ENCODE measurements at places on chromosomes 5 and 9. TPM values are rescaled to one million over a fixed set of nuclear protein-coding genes. Genes with fewer than 3 reads are reported as not detected.

DNA sequence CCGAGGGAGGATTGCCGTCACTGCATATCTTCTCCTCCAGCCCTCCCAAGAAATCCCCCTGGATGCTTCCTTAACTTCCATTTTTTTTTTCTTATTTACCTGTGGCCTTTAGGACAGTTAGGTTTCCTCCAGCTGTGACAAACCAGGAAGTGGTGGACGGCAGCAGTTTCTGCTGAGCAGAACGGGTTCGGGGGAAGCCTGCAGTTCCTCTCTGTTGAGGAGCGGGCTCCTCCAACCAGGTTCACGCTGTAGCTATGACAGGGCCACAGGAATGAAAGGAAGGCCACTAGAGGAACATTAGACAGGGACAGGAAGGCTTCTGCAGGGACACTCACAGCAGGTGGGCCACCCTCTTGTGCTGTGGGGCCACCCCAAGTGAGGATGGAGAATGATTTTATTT, 76.7 kb upstream of the SYK start:
- no peak for DNase-seq

The PRLR gene
- not detected for total RNA-seq

DNA sequence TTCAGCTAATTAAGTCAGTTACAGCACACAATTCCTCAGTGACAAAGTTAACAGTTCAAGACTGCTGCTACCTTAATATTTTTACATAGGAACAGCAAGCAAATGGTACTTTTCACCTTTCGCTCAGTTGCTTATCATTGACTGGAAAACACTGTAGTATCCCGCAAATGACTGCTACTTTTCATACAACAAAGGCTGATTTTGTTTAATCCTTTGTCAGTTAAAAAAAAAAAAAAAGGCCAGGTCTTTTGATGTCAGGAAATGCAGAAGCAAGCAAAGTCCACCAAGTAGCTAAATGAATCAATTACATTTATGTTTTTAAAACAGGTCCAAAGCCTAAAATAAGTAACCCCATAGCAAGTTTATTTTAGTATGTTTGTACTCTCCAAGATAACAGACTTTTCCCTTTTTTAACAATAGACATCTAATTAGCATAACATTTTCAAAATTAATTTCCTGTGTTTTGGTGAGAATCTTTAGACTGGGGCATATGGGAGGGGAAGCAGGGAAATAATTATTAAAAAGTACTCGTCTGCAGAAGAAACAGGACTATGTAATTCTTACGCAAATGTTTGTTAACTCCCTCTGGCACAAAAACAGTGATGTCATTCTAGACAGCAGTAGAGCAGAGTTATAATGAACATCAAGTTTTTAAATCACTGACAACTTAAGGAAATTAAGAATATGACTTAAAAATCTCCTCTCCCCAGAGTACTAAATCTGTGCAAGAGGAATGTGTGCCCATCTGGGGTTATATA, 9.6 kb downstream of the PFDN1 start:
- no peak for DNase-seq

The WWC1 gene
- total RNA-seq = 0.22 TPM

DNA sequence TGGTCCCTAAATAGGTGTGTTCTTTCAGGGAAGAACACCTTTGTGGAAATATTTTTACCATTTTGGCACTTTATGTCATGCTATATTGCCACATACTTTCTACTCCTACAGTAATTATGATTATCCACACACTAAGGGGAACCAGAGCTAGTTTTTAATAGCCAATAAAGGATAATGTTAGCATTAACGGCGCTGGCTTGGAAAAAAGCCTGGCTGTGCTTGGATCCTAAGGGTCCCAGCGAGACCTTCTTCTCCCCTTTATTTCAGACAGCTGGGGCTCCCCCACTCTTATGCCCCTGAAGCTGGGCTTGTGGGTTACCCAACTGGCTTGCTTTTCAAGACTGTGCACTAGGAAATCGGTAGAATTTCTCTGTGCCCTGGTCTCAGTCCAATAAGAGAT, 158.5 kb upstream of the NFIL3 start:
- no peak for DNase-seq

GRCh38 chr9:131126059-131126426, 657 bp downstream of the NUP214 start:
- DNase-seq = no peak

The WDR38 gene
- not detected for total RNA-seq

The GMCL2 gene
- total RNA-seq = not detected

DNA sequence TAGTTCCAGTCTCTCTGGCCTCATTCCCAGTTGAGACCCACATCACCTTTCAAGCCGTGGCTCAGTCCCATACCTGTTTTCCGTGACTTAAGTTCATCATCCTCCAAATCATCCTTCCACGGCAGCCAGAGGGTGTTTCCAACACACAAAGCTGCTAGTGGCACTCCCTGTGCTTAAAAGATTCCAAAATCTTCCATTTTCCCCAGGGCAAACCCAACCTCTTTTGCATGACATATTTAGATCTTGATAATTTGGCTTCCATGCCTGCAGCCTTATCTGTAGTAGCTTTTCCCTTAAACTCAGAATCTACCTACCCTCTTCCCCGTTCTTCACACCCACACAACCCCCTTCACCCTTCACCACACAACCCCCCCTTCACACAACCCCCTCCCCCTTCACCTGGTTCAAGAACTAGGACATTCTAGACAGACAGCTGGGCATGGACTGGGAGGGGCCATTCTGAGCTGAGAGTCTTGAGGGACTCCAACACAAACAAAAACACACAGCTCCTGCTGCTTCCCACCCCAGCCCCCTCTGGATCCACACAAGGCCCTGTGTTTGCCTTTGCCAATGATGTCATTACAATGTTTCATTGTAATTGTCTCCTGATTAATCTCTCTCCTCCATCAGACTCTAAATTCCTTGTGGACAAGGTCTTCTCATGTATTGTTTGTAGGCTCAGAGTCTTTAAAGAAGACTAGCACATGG, 268.2 kb downstream of the SH3GL2 start:
- no peak for DNase-seq

- no peak for DNase-seq
Measured at GRCh38 chr5:138054847-138055558, 22.1 kb upstream of the FAM13B start.

GRCh38 chr5:76720988-76721569, 5.2 kb downstream of the F2R start:
- no peak for DNase-seq

The GTF2H2 gene
- 26.9 TPM for total RNA-seq

The SNCB gene
- total RNA-seq = 0.28 TPM

DNA sequence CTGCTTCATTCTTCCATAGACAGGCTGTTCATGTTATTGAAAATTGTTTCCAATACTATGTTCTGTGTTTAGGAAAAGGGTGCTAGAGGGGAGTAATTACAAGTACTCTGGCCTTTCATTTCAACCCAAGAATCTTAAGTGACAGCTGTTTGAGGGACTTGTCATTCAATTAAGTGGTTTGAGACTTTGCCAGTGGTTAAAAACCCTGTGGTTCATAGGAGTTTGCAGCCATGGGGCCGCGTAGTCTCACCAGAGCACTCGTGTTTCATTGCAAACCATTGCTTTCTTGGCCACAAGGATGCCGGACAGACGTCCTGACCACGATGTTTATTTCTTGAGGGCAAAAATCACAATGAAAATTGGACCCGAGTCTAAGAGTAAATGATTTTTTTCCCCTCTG, 248.8 kb downstream of the NNT start:
- no peak for DNase-seq

GRCh38 chr5:167864801-167865200, 426.6 kb upstream of the WWC1 start:
- no peak for DNase-seq

- DNase-seq = no peak
Measured at GRCh38 chr5:39943811-39944210, 519.0 kb upstream of the DAB2 start.

The F2RL2 gene
- not detected for total RNA-seq

The SCGB3A2 gene
- not detected for total RNA-seq

- DNase-seq = no peak
Measured at GRCh38 chr5:34415559-34416198, 240.4 kb upstream of the RAI14 start.

- DNase-seq = no peak
Measured at GRCh38 chr9:107237873-107238272, 45.2 kb upstream of the RAD23B start.

The AKNA gene
- total RNA-seq = 482 TPM

DNA sequence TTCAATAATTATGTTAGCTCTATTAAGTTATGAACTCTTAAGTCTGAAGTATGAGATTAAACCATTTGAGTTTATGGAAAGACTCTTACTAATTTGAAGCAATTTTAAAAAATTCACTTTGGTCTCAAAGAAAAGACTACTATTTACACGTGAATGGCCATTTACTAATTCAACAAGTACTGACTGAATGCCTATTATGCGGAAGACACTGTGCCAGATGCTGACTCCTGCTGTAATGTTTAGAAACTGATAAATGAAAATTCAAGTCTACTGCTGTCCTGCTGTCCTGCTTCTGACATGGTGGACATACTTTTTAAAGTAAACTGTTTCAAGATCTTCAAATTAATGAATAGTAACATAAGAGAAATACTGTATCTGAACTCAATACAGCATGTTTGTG, 116.2 kb downstream of the MPDZ start:
- DNase-seq = no peak

DNA sequence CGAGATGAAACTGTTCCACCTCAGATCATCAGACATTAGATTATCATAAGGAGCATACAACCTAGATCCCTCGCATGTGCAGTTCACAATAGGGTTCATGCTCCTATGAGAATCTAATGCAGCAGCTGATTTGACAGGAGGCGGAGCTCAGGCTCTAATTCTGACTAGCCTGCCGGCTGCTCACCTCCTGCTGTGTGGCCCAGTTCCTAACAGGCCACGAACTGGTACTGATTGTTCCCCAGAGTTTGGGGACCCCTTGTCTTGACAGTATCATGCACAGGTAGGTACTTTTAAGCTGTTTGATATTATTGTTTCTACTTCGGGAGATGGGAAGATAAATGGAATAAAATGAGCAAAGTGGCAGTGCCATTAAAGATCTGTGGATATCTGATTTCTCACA, 66.9 kb downstream of the ZCCHC7 start:
- DNase-seq = no peak

DNA sequence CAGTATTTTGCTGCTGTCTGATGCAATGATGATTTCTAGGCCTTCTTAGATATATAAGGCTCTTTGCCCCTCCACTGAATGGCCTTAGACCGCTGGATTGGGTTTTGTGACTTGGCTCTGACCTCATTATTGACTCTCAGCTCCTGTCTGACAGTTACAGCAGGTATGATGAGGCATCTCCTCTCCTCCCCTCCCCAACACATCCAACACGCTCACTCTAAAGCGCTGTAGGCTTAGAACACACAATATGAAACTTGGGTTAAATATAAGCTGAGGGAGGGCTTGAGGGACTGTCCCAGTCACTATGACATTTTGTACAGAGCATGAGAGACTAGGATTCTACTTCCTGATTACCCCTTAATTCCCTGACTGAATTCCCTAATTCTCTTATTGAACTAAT, 18.8 kb upstream of the CER1 start:
- no peak for DNase-seq

DNA sequence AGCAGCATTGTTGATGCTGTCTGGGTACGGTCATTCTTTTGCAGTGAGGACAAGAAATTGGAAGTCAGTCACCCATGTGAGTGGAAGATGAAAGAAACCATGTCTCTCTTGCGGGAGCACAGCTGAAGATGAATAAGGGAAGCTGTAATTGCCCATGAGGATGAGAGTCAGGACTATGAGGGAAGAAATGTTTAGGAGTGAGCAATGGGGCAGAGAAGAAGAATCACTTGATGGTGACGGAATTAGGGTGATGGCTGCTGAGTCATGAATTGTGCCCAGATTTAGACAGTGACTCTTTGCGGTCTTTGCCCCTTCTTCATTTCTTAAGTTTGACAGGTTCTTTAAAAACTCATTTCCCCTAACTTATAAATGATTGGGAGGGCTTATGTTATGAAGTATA, 183.3 kb downstream of the MAST4 start:
- no peak for DNase-seq

GRCh38 chr5:18882154-18882553, 1105.8 kb downstream of the CDH18 start:
- DNase-seq = no peak

DNA sequence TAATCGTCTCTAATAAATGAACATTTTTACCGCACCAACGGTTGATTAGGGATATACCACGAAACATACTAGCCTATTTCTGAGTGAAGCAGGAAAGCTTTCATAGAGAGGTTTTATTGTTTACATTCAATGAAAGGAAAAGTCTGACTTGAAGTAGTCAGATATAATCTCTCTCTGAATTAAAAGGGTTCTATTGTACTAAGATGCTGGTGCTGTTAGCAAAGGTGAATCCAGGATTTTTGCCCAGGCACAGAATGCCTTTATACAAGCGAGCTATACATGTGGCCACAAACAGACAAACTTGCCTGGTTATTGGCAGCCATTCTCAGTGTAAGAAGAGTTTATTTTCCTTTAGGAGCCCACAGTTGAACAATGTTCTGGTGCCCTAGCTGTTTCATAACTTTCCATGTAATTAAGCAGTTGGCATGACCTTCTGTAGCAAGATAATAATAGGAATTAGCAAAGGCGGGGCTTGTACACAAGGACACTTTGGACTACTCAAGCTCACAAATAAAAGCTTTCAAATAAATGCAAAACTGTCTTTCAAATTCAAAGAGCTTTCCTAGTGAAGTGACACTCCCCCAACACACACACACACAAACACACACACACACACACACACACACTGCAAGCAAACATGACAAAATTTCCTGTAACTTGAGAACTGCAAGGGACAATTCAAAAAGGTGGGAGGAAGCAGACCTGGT, 198.7 kb upstream of the MAP3K1 start:
- DNase-seq = no peak

- no peak for DNase-seq
Measured at GRCh38 chr9:103707181-103707580, 386.9 kb upstream of the SMC2 start.

The ADAMTS16 gene
- not detected for total RNA-seq

- peak; percentile 75 for DNase-seq
Measured at GRCh38 chr5:170302653-170303501, 5.3 kb upstream of the LCP2 start.

GRCh38 chr5:55530669-55531068, 4.1 kb downstream of the PLPP1 start:
- DNase-seq = no peak

The CCDC192 gene
- not detected for total RNA-seq

The NPDC1 gene
- total RNA-seq = 27.0 TPM

DNA sequence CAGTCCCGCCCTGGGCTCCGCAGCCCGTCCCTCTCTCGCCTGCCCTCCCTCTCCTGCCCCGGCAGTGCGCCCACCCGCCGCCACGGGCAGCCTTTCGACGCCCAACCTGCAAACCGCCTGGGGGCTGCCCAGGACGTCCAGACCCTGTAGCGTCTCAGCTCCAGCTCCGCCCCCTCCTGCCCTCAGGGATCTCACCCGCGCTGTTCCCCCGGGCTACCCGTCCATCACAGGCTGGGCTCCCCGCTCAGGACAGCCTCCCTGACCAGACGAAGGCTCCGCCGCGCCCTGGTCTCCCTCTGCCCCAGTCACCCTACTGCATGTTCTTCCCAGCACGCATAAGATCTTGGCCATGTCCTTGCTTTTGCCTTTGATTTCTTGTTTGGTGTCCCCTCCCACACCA, 1.4 kb downstream of the RASGEF1C start:
- DNase-seq = no peak

All from activated naive CD8-positive, alpha-beta T cell treated with anti-CD3 and anti-CD28 coated beads, Interleukin-2, amount 10 ng/mL, durations not matched to agents 7 days and 5 days (primary cell).